ENCODE measurements at places on chromosomes 7 and 10.

GRCh38 chr10:23368816-23369640 is 24.4 kb upstream of the C10orf67 start:
- no peak for DNase-seq

DNA sequence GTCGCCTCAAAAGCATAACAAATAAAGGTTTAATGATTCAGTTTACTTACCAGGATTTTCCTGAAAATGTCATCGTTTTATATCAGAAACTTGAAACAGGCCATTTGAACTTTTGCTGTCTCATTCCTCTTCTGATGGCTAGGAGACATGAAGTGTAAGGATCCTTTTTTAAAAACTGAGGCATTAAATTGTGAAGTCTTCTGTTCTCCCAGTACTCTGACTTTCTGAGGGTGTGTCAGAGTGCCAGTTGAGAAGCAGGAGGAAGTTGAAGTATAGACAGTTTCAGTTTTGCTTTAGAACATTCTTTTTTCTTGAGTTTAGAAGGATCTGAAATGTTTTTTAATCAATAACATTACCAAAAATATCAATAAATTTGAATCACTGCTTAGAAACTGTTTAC is at the start of gene SAMD9L:
TSS of gene SAMD9L (minus strand) at position 242 of the 400 bp plus-strand sequence. CDS start 12,414 bp downstream, outside the sequence.
- DNase-seq, result no peak

DNA sequence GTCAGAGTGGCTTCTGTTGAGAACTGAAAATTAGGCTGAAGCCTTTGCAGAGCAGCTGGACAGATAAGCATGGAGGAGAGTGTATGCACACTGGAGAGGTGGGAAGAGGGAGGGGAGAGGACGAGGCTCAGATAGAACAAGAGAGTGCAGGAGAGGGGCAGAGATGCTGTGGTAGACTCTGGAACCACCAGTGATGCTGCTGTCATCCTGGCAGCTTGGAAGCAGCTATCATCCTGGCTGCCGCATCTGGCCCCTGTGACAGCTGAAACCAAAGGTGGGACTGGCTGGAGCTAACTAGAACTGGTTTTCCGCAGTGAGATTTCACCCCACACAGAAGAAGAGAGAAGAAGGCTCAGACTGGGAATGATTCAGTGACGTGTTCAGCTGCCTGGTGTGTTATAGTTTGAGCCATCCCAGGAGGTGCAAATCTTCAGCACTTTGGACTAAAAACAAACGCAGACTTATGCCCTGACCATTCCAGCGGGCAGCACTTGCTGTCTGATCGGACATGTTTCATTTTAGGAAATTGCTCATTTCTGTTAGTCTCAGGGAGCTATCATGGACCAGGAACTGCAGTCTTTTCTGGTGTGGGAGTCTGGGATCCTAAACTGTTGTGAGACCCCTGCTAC is 38.4 kb downstream of the EEPD1 start:
- DNase-seq, result no peak

DNA sequence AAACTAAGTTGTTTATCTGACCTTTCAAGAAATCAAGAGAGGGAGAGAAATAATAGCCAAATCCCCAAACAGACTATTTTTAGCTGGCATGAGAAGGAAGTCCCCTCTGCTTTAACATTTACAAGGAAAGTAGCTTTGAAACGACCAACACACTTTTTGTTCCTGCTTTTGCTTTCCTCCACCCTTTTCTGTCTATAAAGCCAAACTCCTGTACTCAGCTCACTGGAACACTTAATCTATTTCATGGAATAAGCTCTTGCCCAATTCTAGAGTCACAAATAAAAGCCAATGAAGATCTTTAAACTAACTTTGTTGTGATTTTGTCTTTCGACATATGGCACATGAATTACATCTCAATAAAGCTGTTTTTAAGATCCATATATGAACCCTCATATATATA is 86.8 kb upstream of the CCDC71L start:
- DNase-seq, result no peak

DNA sequence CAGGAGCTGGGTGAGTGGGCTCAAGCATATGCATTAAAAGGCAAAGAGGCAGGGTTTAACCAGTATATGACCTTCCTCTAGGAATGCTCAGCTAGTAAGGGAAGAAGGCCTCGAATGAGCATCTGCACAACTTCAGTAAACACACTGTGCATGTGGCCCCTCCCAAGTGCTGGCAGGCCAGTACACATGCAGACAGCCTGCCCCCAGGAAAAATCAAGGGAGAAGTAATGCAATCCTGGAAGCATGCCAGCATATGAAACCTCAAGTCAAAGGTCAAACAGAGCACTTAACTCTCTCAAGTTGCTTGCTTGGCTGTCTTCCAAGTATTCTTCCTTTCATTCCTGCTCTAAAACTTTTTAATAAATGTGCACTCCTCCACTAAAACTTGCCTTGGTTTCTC is 208.4 kb downstream of the ACTR3B start:
- DNase-seq, result no peak

DNA sequence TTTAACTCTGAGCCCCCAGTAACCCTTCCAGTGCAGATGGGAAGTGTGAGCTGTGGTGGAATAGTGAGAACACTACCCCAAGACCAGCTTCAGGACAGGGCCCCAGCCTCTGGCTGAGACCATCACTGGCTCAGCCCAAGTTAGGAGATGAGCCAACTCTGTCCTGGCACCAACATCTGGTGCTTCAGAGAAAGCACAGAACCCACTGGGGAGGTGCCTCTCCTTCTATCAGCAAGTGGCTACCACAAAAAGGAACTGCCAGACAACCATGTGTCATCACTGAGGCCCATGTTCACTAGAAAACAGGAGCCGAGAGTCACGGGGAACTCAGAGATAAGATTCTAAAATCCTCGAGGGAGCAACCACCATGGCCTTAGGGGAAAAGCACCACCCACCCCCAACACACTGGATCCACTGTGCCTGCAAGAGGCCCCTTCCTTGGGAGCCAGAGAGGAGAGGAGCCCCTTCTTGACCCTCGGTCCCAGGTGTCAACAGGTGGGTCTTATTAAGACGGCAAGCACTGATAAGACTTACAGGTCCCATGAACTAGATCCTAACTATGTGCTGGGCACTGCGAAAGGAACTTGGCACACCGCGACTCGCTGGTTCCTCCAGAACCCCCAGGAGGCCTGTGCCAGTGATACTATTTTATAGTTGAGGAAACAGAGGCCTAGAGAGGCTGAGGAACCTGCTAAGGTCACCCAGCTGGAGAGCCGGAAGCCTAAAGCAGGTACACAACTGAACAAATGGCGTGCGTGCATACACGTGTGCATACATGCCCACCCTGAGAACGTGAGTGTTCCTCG is 102.7 kb downstream of the FAM53B start:
- no peak for DNase-seq

DNA sequence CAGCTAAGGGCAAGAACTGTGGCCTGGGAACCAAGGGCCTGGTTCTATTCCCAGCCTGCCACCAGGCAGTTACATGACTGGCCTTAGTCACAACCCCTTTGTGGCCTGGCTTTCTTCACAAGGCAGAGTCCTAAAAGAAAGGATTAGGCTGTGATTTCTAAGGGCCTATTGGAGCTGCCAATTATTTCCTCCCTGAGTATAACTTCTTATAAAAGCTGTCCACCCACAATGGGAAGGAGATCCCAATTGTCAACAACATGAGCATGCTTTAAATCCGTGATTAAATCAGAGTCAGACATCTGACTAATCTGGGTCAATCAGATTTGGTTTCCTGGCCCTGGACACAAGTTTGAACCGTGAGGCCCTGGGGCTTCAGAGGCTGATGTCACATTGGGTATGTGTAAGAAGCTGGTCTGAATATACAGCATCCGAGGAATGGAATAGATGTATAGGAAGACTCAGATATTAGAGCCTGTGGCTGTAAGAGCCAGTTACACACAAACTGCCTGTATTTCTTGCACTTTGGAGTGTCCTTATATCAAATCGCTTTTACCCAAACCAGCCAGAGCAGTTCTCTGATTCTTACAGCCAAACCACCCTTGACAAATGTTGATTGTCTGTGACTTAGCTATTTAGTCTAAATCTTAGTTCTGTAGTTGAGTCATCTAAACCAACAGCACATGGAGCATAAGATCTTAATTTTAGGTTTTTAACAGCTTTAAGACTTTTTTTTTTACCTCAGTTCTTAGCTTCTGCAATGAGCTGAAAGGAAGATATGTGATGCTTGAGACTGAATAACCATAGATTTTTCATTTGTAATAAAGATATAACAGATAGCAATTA is 61.3 kb downstream of the ABCB4 start:
- DNase-seq, result peak; percentile 60

- no peak for DNase-seq
Observed at GRCh38 chr10:48900371-48900801, 39.3 kb downstream of the LRRC18 start.

GRCh38 chr10:119555178-119555784 is 12.8 kb upstream of the RGS10 start:
- no peak for DNase-seq

DNA sequence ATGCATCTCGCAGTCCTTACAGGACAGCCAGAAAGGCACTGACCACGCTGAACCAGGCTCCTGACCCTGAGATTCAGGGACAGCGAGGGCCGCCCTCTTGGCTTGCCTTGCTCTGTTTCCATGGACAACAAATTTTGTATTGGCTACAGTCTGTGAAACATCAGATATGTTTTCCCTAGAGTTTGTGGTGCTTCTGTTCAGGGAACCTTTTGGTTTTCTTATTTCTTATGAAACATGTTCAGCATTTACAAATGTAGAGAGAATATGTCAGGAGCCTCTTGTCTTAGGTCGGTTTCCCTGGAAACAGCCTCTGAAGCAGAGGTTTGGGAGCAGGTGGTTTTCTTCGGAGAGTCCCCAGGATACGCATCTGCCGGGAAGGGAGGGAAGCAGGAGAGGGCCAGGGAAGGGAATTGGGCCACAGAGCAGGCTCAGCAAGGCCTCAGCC is 260.1 kb downstream of the CCDC3 start:
- DNase-seq, result no peak

- no peak for DNase-seq
Observed at GRCh38 chr10:101940916-101941315, 97.3 kb upstream of the KCNIP2 start.

- no peak for DNase-seq
Observed at GRCh38 chr10:21180604-21181003, 283.5 kb upstream of the NEBL start.

- DNase-seq, result no peak
Observed at GRCh38 chr10:68666280-68666760, 54.7 kb upstream of the CCAR1 start.

- no peak for DNase-seq
Observed at GRCh38 chr10:96700374-96701099, 19.8 kb downstream of the PIK3AP1 start.

DNA sequence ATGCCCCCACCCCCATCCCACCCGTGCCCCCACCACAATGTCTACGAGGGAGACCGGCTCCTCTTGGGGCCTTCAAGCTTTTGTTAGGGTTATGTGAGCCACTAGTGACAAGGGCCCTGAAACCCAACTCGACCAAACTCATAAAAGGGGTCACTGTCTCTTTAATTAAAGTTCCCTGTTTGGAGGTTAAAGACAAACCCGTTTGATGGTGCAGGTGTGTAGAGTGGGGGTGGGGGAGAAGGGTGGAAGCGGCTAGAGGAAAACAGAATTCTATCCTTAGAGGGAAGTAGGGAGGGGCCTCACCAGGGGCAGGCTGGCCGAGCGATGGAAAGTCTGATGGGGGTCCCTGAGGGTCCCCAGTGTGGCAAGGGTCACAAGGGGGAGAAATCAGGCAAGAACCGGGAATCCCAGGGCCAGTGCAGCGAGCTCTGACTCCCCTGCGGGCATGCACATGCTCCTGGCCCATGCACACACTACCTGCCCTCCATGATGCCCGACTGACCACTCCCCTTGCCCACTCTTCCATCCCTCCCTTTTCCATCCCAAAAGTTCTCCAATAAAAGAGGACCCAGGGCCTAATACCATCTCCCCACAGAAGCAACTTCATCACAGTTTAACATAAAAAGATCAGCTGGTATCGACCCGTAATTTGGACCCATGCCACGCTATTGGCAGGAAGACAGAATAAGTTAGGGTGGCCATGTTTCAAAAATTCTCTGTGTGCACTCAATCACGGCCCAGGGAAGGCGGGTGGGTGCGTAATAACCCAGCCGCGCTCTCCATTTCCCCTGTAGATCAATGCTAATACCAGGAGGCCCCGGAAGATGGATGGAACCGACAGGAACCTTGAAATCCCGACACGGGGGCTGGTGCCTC is 35.9 kb upstream of the SLF2 start:
- no peak for DNase-seq

DNA sequence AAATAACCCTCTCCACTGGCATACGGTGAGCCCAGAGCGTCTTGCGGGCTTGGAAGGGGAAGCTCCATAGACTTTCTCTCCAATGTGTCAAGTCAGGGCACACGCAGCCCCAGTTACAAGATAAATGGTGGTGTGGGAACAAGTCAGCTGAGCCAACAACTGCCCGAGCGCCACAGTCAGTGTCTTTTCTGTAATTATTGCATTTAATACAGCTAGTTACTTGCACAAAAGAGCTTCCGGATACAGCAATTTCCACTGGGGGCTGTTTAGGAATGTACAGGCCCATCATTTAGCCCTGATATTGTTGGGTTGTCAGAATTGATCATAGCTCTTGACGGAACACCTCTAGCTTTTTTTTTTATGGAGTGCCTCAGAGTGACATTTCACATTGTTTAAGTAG is 193.5 kb upstream of the SP8 start:
- no peak for DNase-seq

GRCh38 chr10:10780746-10781145 is 236.9 kb upstream of the CELF2 start:
- DNase-seq, result no peak

DNA sequence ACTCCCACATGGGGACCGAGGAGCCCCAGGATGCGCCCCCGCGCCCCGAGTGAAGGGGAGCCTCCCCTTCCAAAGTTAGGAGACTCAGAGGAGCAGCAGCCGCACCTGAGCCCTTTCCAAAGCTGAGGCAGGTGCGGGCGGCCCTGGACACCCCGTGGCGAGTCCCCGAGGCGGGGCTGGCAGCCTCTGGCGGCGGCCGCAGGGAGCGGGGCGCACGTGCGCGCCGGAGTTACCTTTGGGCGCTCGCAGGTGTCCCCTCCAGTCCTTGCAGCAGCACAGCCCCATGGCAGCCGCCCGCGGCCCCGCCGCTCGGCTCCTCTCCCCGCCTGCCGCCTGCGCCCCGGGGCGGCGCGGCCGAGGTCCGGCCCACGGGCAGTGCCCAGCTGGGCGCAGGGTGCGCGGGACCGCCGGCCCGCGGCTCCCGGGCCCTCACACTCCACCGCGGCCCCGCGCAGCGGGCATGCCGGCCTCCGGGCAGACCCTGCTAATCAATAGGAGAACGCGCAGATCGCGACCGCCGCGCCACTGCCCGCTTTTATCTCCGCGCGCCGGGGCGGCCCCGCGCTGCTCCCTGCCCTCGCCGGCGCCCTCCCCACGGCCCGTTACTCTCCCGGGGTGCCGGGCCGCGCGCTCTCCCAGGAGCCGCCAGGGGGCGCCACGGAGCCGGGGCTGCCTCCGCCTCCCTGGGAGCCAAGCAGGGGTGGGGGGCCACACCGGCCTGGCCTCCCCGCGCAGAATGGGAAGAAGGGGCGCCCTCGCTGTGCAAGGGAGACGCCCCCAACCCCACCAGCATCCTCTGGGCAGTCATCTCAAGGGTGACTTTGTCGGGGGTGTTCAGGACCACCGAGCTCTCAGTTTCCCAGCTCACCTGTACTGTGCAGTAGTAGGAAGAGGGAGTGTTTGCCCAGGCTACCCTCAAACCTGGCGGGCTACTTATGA is 80.8 kb downstream of the ARHGAP22 start:
- DNase-seq, result peak; percentile 31

- peak; percentile 17 for DNase-seq
Observed at GRCh38 chr7:141785706-141786552, 4.1 kb upstream of the TAS2R5 start.

- DNase-seq, result no peak
Observed at GRCh38 chr10:28906011-28906411, 228.7 kb downstream of the BAMBI start.

GRCh38 chr10:35351021-35351420 is 14.7 kb downstream of the CCNY start:
- DNase-seq, result no peak

- no peak for DNase-seq
Observed at GRCh38 chr10:120788771-120789170, 62.4 kb upstream of the WDR11 start.
